CD4-positive, CD25-positive, alpha-beta regulatory T cell (primary cell): ENCODE measurements at places on chromosomes 7 and 10. TPM values are rescaled to one million over a fixed set of nuclear protein-coding genes. Genes with fewer than 3 reads are reported as not detected.
A peak's percentile ranks its signal among the peaks of the same experiment; 100 is the strongest.

- H3K27ac ChIP-seq = no peak overlapping the region
- DNase-seq = no peak
- H3K27me3 ChIP-seq = no peaks in the 10 kb centered on the region
- no peaks in the 10 kb centered on the region for H3K4me1 ChIP-seq
- H3K36me3 ChIP-seq = no peaks in the 10 kb centered on the region
These were observed 20.7 kb downstream of the TOMM7 start for GRCh38 chr7:22801912-22802311.

Gene SH2D4B
- not detected for polyA plus RNA-seq

Gene CYP3A7
- not detected for polyA plus RNA-seq

DNA sequence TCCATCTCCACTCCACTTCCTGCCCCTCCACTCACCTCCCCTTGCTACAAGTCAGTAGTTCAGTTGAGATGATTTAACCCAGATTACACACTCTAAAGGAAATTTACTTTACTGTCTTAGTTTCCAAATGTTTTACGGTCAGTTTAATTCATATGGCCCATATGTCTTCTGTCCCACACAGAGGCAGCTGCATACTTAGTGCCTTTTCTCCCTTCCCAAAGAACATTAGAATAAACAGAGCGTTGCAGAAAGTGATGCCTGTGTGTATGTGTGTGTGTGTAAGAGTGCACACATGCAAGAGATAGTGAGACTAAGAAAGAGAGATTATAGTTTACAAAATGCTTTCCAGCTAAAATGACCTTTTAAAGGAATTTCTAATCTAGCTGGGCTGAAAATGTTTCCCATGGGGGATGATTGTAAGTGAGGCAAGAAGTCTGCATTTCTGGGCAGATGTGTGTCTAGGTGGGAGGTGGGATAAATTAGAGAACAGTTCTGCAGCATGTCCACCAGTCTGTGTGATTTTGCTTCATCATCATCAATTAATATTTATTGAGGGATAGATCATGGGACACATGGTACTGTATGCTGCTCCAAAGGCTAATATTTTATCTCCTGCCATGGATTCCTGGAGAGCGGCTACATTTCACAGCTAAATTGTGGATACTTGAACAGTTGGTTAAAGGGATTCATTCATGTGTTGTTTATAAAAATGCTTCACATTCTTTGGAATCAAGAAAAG lies 81.5 kb downstream of the NXPH1 start:
- H3K27ac ChIP-seq = no peak overlapping the region
- no peak overlapping the region for H3K4me3 ChIP-seq
- H3K27me3 ChIP-seq = no peaks in the 10 kb centered on the region
- no peak for DNase-seq

- H3K36me3 ChIP-seq = no peaks in the 10 kb centered on the region
- H3K4me3 ChIP-seq = no peak overlapping the region
- DNase-seq = no peak
- no peak overlapping the region for H3K27ac ChIP-seq
- no peaks in the 10 kb centered on the region for H3K27me3 ChIP-seq
These were observed 210.9 kb downstream of the CREB5 start for GRCh38 chr7:28623105-28623730.

DNA sequence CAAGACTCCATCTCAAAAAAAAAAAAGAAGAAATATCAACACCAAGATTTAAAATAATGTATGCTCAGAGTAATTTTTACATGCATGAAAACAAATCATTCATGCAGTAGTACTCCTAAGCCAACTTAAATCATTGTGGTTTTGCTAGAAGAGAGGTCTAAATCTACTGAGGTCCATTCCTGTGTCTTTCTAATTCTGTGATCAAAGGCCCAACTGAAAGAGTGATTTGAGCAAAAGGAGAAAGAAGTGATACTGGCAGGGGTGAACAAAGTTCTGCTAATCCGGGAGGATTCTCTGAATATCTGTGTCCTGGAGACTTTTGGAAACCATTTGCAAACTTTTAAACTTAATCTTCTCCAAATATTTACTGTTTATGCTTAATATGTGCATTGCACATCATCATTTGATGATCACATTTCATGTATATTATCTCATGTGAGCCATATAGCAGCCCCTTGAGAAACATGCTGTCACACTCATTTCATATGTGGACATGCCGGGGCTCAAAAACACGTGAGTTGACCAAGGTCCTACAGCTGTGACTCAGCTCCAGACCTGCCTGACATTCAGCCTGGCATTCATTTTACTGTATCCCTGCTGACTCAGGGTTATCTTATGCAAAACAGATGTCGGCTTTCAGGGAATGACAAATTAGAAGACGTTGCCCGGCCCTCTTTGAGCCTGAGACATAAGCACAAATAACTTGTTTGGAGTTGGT lies 76.4 kb downstream of the FAM107B start:
- no peaks in the 10 kb centered on the region for H3K36me3 ChIP-seq
- DNase-seq = no peak
- H3K4me3 ChIP-seq = no peak overlapping the region
- no peaks in the 10 kb centered on the region for H3K27me3 ChIP-seq

GRCh38 chr10:78920011-78920410 lies 148.8 kb upstream of the ZMIZ1 start:
- no peak overlapping the region for H3K4me3 ChIP-seq
- no peaks in the 10 kb centered on the region for H3K4me1 ChIP-seq
- H3K36me3 ChIP-seq = no peaks in the 10 kb centered on the region
- no peak overlapping the region for H3K27ac ChIP-seq
- no peaks in the 10 kb centered on the region for H3K27me3 ChIP-seq

- H3K4me1 ChIP-seq = no peaks in the 10 kb centered on the region
- no peak overlapping the region for H3K27ac ChIP-seq
- DNase-seq = no peak
- no peak overlapping the region for H3K4me3 ChIP-seq
- peaks cover 2% of the 10 kb centered on the region for H3K27me3 ChIP-seq
These were observed 135.2 kb upstream of the DLX6 start for GRCh38 chr7:96870185-96870584.

- no peak overlapping the region for H3K4me3 ChIP-seq
- no peak overlapping the region for H3K27ac ChIP-seq
- DNase-seq = no peak
- no peaks in the 10 kb centered on the region for H3K27me3 ChIP-seq
These were observed 111.3 kb downstream of the PTEN start for GRCh38 chr10:87974769-87975168.

Gene SPDYE16
- 0.06 TPM for polyA plus RNA-seq

Gene CPEB3
- polyA plus RNA-seq = 2.2 TPM

DNA sequence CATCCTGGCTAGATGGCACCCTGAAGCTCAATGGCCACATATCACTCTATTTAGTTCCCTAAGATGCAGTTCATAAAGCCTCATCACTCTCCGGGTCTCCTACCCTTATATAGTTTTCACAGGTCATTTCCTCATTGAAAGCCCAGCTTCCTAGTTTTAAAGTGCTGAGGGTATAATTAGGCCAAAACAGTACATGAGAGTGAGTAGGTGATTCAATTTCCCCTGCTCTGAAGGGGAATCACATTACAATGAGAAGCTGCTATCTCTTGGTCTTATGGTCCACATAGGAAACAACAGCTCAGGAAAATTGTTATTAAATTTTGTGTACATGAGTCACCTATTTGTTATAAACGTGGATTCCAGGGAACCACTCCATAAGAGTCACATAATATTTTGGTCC lies 162.0 kb downstream of the SEMA3E start:
- no peak overlapping the region for H3K27ac ChIP-seq
- H3K4me3 ChIP-seq = no peak overlapping the region
- H3K27me3 ChIP-seq = no peaks in the 10 kb centered on the region
- H3K36me3 ChIP-seq = no peaks in the 10 kb centered on the region

- no peaks in the 10 kb centered on the region for H3K4me1 ChIP-seq
- H3K36me3 ChIP-seq = no peaks in the 10 kb centered on the region
- peaks cover 2% of the 10 kb centered on the region for H3K27me3 ChIP-seq
- H3K4me3 ChIP-seq = no peak overlapping the region
- no peak for DNase-seq
- H3K27ac ChIP-seq = no peak overlapping the region
These were observed 125.4 kb upstream of the SORCS3 start for GRCh38 chr10:104515678-104516199.

- H3K4me3 ChIP-seq = no peak overlapping the region
- no peaks in the 10 kb centered on the region for H3K27me3 ChIP-seq
- no peaks in the 10 kb centered on the region for H3K36me3 ChIP-seq
- no peak overlapping the region for H3K27ac ChIP-seq
- peaks cover 10% of the 10 kb centered on the region for H3K4me1 ChIP-seq
These were observed 47.9 kb upstream of the NPFFR1 start for GRCh38 chr10:70331486-70332268.

- no peak overlapping the region for H3K4me3 ChIP-seq
- DNase-seq = no peak
- no peak overlapping the region for H3K27ac ChIP-seq
- H3K36me3 ChIP-seq = no peaks in the 10 kb centered on the region
These were observed 78.3 kb downstream of the ATRNL1 start for GRCh38 chr10:115171392-115171960.

Gene TRIP6
- polyA plus RNA-seq = 2.8 TPM

Gene CRYGN
- 0.39 TPM for polyA plus RNA-seq

Gene FAM204A
- polyA plus RNA-seq = 130 TPM

GRCh38 chr10:132637477-132638129 lies 100.0 kb downstream of the INPP5A start:
- no peak overlapping the region for H3K27ac ChIP-seq
- H3K4me1 ChIP-seq = peaks cover 8% of the 10 kb centered on the region
- no peaks in the 10 kb centered on the region for H3K36me3 ChIP-seq
- H3K27me3 ChIP-seq = no peaks in the 10 kb centered on the region
- H3K4me3 ChIP-seq = no peak overlapping the region
- DNase-seq = peak; percentile 55

- H3K27me3 ChIP-seq = peaks cover 13% of the 10 kb centered on the region
- H3K4me3 ChIP-seq = peak overlapping the region; percentile 37
- no peaks in the 10 kb centered on the region for H3K36me3 ChIP-seq
- no peak for DNase-seq
These were observed 436.8 kb upstream of the GALNT17 start for GRCh38 chr7:70694971-70695794.

- DNase-seq = no peak
- no peaks in the 10 kb centered on the region for H3K27me3 ChIP-seq
- no peak overlapping the region for H3K4me3 ChIP-seq
- no peak overlapping the region for H3K27ac ChIP-seq
- no peaks in the 10 kb centered on the region for H3K36me3 ChIP-seq
These were observed 452.2 kb upstream of the SORCS1 start for GRCh38 chr10:107616463-107617410.

Gene SMO
- polyA plus RNA-seq = not detected

Gene ALOX5
- 0.16 TPM for polyA plus RNA-seq

Gene HIBADH
- polyA plus RNA-seq = 26.9 TPM

GRCh38 chr10:126867567-126868365 lies 37.5 kb upstream of the DOCK1 start:
- H3K27me3 ChIP-seq = no peaks in the 10 kb centered on the region
- DNase-seq = no peak
- no peaks in the 10 kb centered on the region for H3K36me3 ChIP-seq
- H3K4me3 ChIP-seq = no peak overlapping the region
- no peak overlapping the region for H3K27ac ChIP-seq

DNA sequence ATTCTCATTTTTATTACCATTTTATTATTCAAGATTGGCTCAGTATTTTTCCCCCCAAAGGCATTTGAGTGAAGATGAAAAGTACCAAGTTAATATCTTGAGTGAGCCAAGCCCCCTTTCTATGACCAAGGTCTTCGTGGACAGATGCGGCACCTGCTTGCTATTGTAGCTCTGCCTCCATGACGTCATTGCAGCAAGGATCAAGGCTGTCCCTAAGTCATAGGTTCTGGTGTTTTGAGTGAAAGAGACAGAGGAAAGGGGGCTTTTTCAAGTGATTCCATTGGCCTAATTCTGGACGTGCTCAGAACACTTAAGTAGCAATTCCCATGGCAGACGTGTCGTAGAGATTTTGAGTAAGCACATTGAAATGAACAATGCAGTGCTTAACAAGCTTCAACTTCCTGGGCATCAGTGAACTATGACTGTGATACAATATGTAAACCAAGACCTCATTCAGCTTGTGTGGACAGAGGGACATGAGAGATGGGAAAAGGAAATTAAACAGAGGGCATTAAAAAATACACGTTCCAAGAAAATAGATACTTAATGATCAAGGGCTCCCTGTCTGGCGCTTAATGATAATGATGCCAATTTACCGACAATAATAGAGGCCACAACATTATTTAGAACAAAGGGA lies 248.7 kb upstream of the NPVF start:
- no peak for DNase-seq
- H3K4me1 ChIP-seq = no peaks in the 10 kb centered on the region
- H3K27ac ChIP-seq = no peak overlapping the region
- no peak overlapping the region for H3K4me3 ChIP-seq
- no peaks in the 10 kb centered on the region for H3K36me3 ChIP-seq

Gene ETV1
- 0.81 TPM for polyA plus RNA-seq

- no peak overlapping the region for H3K27ac ChIP-seq
- no peak for DNase-seq
- H3K27me3 ChIP-seq = no peaks in the 10 kb centered on the region
- H3K4me1 ChIP-seq = no peaks in the 10 kb centered on the region
- no peak overlapping the region for H3K4me3 ChIP-seq
These were observed 49.0 kb upstream of the CALD1 start for GRCh38 chr7:134730411-134730829.

GRCh38 chr7:157138424-157139110 lies at the start of gene UBE3C:
Gene UBE3C, plus strand, starts transcription at chr7:157138926. Its CDS starts 347 bp downstream, at chr7:157139273.
- H3K4me3 ChIP-seq = peak within 1 kb of the TSS; percentile 69
- H3K27ac ChIP-seq = peak within 1 kb of the TSS; percentile 93
- no peaks in the 10 kb centered on the region for H3K27me3 ChIP-seq

DNA sequence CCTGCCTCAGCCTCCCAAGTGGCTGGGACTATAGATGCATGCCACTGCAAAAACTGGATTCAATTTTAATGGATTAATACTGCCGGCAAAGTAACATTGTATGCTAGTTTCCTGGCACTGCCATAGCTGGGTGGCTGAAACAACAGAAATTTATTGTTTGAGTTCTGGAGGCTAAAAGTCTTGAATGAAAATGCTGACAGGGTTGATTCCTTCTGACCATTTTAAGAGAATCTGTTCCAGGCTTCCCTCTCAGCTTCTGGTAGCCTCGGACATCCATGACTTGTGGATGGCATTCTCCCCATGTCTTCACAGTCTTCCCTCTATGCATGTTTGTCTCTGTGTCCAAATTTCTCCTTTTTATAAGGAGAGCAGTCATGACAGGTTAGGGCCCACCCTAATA lies 87.3 kb upstream of the ARID5B start:
- H3K27ac ChIP-seq = no peak overlapping the region
- H3K4me3 ChIP-seq = no peak overlapping the region
- no peaks in the 10 kb centered on the region for H3K4me1 ChIP-seq
- no peaks in the 10 kb centered on the region for H3K36me3 ChIP-seq
- DNase-seq = no peak

DNA sequence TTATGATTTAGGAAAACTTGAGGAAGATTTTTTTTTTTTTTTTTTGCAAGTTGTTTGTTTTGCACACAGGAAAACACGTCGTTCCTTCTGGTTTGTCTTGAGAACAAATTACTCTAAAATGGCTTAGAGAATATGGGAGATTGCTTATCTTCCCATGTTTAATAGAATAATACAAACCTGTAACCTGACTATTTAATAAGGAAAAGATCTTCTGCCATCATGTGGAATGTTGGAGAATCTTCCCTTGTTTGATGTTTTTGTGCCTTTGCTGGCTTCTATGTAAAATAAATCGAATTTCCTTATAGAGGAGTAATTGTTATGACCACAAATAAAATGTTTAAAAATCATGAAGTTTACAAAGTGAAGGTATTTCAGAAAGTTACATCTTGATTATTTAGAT lies 818.8 kb downstream of the GATA3 start:
- no peak for DNase-seq

GRCh38 chr7:91039033-91039432 lies 225.2 kb upstream of the FZD1 start:
- H3K27ac ChIP-seq = no peak overlapping the region
- no peak overlapping the region for H3K4me3 ChIP-seq
- DNase-seq = no peak
- no peaks in the 10 kb centered on the region for H3K4me1 ChIP-seq

Gene CDK14
- polyA plus RNA-seq = 3.9 TPM
